ENCODE measurements at places on chromosomes 16 and 17.

DNA sequence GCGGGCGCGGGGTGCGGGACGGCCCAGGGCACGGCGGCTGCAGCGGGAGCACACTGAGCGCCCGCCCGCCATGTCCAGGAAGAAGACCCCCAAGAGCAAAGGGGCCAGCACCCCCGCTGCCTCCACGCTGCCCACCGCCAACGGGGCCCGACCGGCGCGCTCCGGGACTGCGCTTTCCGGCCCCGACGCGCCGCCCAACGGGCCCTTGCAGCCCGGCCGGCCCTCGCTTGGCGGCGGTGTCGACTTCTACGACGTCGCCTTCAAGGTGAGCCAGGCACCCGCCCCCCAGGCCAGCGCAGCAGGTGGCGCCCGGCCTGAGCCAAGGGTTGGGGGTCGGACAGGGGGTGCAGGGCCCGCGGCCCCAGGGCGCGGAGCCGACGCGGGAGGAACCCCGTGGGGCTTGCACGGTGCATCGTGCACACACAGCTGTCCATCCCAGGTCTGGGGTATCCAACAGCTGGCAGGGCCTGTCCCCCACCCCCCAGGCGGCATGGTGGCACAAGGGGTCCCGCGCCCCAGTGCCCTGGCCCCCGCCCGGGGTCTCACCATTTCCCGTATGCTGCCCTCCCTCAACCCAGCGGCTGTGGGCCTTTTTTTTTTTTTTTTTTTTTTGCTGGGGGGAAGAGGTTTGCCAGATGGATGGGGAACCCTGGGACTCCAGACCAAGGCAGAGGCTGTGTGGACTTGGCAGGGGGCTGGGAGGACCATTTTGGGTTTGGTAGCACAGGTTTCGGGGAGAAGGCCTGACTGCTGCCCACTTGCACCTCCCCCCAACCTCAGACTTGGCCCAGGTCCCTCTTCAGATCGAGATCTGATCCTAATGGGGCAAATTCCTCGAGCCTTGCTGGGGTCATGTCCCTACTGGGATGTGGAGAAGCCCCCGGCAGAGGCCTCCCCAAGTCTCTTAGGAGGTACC lies 547 bp downstream of the RAB26 start:
- DNase-seq, result no peak

GRCh38 chr16:12461971-12462370 lies 341.7 kb downstream of the CPPED1 start:
- no peak for DNase-seq

- no peak for DNase-seq
These were observed 1.1 kb upstream of the NTN1 start for GRCh38 chr17:9020096-9020823.

DNA sequence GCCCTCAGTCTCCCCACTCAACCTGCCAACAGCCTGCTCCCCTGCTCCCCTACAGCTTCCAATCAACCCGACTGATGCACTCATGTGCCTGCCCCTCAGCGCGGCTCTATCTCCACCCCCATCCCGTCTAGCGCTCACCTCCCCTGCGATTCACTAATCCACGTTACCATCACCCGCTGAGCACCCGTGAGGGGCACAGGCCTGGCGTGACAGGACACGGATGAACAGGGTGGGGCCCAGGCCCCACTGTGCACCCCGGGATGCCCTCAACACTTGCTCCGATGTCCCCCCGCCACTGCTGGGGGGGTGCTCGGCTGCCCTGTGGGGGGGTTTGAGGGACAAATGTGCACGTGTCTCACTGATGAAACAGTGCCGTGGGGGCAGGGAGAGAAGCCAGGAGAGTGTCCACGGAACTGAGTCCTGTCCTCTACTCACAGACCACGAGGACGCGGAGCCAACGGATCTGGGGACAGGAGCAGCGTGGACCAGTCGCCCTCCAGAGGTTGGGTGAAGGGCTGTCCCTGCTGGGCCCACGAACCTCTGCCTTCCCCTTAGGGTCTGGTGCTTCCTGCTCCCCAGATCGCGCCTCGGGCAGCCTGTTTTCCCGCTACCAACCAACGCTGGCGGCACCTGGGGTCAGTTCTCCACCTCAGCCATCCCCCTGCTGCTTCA lies 66.7 kb downstream of the RPH3AL start:
- no peak for DNase-seq

GRCh38 chr16:84277244-84277823 lies 17.3 kb upstream of the WFDC1 start:
- DNase-seq, result peak; percentile 13

DNA sequence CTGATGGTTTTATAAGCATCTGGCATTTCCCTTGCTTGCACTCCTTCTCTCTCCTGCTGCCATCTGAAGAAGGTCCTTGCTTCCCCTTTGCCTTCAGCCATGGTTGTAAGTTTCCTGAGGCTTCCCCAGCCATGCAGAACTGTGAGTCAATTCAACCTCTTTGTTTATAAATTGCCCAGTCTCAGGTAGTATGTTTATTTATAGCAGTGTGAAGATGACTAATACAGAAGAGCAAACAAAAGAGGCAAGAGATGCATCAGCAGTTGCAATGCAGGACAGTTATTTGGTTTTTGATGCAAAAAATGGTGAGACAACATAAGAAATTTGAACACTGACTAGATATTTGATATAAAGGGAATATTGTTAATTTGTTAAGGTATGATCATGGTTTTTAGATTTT lies 16.8 kb downstream of the TMEM100 start:
- DNase-seq, result no peak

- DNase-seq, result no peak
These were observed 7.4 kb downstream of the PRCD start for GRCh38 chr17:76547183-76547641.

Data from astrocyte of the cerebellum (primary cell).